ENCODE measurements at places on chromosomes 4 and X. TPM values are rescaled to one million over a fixed set of nuclear protein-coding genes. Genes with fewer than 3 reads are reported as not detected.

Gene LPAR4
- 0.82 TPM for total RNA-seq

Gene INTU
- 18.1 TPM for total RNA-seq

Gene G6PD
- 66.5 TPM for total RNA-seq

Gene ARHGEF9
- 12.2 TPM for total RNA-seq

Gene MED28
- total RNA-seq = 94.5 TPM

Gene FREM3
- 0.20 TPM for total RNA-seq

- no peak for DNase-seq
- H3K27me3 ChIP-seq = no peaks in the 10 kb centered on the region
- H3K4me1 ChIP-seq = peaks cover 4% of the 10 kb centered on the region
- H3K4me3 ChIP-seq = no peak overlapping the region
- H3K36me3 ChIP-seq = no peaks in the 10 kb centered on the region
- H3K27ac ChIP-seq = no peak overlapping the region
These were observed 59.8 kb downstream of the CASK start for GRCh38 chrX:41863343-41864203.

- H3K27ac ChIP-seq = no peak overlapping the region
- no peaks in the 10 kb centered on the region for H3K27me3 ChIP-seq
- no peak overlapping the region for H3K4me3 ChIP-seq
- H3K36me3 ChIP-seq = no peaks in the 10 kb centered on the region
These were observed 295.4 kb upstream of the STS start for GRCh38 chrX:6852121-6852520.

GRCh38 chr4:178185517-178185916, 743.3 kb upstream of the AGA start:
- H3K4me1 ChIP-seq = no peaks in the 10 kb centered on the region
- DNase-seq = no peak
- H3K27me3 ChIP-seq = no peaks in the 10 kb centered on the region
- no peaks in the 10 kb centered on the region for H3K36me3 ChIP-seq
- no peak overlapping the region for H3K27ac ChIP-seq
- H3K4me3 ChIP-seq = no peak overlapping the region

- H3K27me3 ChIP-seq = no peaks in the 10 kb centered on the region
- H3K4me3 ChIP-seq = no peak overlapping the region
- H3K4me1 ChIP-seq = no peaks in the 10 kb centered on the region
- H3K27ac ChIP-seq = no peak overlapping the region
- no peak for DNase-seq
These were observed 598.4 kb downstream of the GBA3 start for GRCh38 chr4:23291139-23291538.

DNA sequence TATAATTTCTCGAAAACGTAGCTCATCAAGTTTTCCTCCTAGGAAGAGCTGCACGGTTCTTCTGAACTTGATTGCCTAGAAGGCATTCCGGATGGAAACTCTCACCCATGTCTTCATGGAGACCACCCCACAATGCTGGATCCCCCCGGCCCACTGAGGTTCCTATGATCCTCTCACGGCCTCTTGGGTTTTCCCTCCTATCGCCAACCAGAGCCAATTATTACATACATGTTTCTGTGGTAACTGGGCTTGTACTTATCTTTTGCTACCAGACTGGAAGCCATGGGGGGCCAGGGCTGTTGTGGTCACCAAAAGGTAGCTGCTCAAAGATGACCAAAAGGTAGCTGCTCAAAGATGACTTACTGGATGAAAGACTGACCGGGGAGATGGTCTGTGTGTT, 131.5 kb downstream of the AFAP1 start:
- H3K36me3 ChIP-seq = peaks cover 32% of the 10 kb centered on the region
- H3K27me3 ChIP-seq = no peaks in the 10 kb centered on the region
- no peak for DNase-seq
- peaks cover 7% of the 10 kb centered on the region for H3K4me1 ChIP-seq

- no peaks in the 10 kb centered on the region for H3K4me1 ChIP-seq
- DNase-seq = no peak
- no peak overlapping the region for H3K4me3 ChIP-seq
- no peaks in the 10 kb centered on the region for H3K27me3 ChIP-seq
- no peak overlapping the region for H3K27ac ChIP-seq
- no peaks in the 10 kb centered on the region for H3K36me3 ChIP-seq
These were observed 28.7 kb downstream of the SLC4A4 start for GRCh38 chr4:71367546-71367945.

DNA sequence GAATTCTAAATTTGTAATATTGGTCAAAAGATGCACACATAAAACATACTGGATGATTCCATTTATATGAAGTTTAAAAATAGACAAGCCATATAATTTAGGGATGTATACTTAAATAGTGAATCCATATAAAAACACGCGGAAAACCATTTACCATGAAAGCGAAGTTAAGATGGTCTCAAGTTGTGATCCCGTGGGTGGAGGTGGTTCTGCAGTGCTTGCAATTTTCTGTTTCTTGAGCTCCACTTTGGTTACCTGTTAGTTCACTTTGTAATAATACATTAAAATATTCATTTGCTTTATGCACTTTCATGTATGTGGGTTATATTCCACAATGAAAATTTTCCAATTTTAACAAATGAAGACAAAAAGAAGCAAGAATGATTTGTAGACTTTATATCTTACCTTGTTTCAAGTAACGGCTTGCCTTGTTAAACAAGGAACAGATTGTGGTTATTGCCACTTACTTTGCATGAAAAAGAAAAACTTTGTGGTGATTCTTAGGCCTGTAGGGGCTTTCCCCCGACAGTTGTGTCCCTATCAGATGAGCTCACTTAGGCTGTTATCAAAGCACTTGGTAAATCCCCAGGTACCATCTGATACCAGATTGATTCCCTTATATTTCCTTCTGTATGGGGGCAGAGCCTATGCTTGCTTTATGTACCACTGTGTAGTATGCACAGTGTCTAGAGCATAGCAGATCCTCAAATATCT, 12.2 kb downstream of the UCP1 start:
- H3K36me3 ChIP-seq = peaks cover 27% of the 10 kb centered on the region
- H3K27me3 ChIP-seq = no peaks in the 10 kb centered on the region
- H3K27ac ChIP-seq = no peak overlapping the region
- H3K4me1 ChIP-seq = peaks cover 7% of the 10 kb centered on the region
- no peak overlapping the region for H3K4me3 ChIP-seq

- H3K4me3 ChIP-seq = no peak overlapping the region
- H3K4me1 ChIP-seq = no peaks in the 10 kb centered on the region
These were observed 32.6 kb upstream of the SPON2 start for GRCh38 chr4:1204828-1205585.

DNA sequence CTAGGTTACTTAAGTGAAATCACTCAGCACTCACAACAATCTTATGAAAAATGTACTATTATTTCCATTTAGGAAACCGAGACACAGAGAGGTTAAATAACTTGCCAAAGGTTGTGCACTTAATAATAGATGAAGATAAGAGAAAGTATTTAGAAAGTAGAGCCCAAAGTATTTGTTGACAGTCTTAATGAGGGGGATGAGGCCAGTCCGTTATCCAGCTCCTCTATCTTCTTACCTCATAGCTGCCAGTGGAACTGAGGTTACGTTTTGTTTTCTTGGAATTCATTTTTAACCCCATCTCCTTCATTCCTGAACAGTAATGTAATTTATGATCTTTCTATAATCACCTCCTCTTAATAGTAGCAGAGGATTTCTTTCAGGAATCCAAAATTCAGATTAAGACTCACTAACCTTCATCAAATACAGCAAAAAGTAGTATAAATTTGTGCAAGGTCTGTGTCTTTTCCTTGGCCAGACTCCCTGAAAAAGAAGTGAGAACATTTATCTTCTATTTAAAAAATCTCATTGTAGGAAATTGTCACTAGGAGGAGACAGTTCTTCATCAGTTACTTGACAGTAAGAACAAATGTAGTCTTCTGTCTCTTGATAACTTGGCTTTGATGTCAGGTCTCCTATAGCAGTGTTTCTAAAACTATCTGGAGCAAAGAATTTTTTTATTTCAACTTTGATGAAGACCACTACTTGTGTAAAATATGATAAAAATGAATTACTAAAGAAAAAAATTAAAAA, 35.5 kb downstream of the F8 start:
- no peak for DNase-seq
- no peaks in the 10 kb centered on the region for H3K36me3 ChIP-seq
- no peak overlapping the region for H3K27ac ChIP-seq
- no peaks in the 10 kb centered on the region for H3K4me1 ChIP-seq

DNA sequence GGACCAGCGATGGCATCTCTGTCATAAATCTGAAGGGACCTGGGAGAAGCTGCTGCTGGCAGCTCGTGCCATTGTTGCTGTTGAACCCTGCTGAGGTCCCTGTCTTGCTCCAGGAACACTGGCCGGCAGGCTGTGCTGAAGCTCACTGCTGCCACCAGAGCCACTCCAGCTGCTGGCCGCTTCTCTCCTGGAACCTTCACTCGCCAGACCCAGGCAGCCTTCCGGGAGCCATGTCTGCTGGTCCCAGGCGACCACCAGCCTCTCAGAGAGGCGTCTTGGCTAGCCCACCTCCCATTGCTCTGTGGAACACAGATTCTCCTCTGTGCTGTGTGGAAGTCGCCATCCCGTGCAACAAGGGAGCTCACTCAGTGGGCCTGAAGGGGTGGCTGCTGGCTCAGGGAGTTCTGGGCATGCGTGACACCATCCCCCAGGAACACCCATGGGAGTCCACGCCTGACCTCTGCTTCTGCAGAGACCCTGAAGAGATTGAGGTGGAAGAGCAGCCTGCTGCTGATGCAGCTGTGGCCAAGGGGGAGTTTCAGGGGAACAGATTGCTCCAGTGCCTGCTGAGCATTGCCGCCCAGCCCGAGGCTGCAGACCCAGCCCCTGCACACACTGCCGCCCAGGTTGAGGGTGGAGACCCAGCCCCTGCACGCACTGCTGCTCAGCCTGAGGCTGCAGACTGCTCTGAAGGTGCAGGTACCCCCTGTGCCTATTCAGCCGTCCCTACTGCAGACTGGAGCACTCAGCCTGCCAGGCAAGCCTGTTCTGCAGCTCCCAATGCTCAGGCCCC, 33.1 kb upstream of the CYP4V2 start:
- no peak for DNase-seq
- H3K27me3 ChIP-seq = no peaks in the 10 kb centered on the region

GRCh38 chr4:620851-621261, 4.5 kb upstream of the PDE6B start:
- no peak for DNase-seq
- H3K4me1 ChIP-seq = peaks cover 3% of the 10 kb centered on the region
- peaks cover 5% of the 10 kb centered on the region for H3K27me3 ChIP-seq
- no peak overlapping the region for H3K4me3 ChIP-seq

GRCh38 chrX:51376672-51377071, 44.0 kb downstream of the NUDT10 start:
- no peak overlapping the region for H3K27ac ChIP-seq
- H3K4me3 ChIP-seq = no peak overlapping the region
- no peaks in the 10 kb centered on the region for H3K4me1 ChIP-seq
- H3K36me3 ChIP-seq = no peaks in the 10 kb centered on the region
- H3K27me3 ChIP-seq = no peaks in the 10 kb centered on the region

Measured in endodermal cell (in vitro differentiated cells).